Type B pancreatic cell (in vitro differentiated cells): ENCODE measurements at places on chromosomes 12 and 14. TPM values are rescaled to one million over a fixed set of nuclear protein-coding genes. Genes with fewer than 3 reads are reported as not detected.

PIWIL1 gene
- not detected in 2 replicates for total RNA-seq

HSPA2 gene
- 1.5 and 1.9 TPM in 2 replicates for total RNA-seq

KRT75 gene
- not detected in 2 replicates for total RNA-seq

ALX1 gene
- total RNA-seq = 2.4 and 7.0 TPM in 2 replicates

STXBP6 gene
- total RNA-seq = 17.0 and 51.2 TPM in 2 replicates

CFAP251 gene
- 2.6 and 3.3 TPM in 2 replicates for total RNA-seq

DNAH10 gene
- 0.29 and 0.56 TPM in 2 replicates for total RNA-seq

SLC16A7 gene
- 11.5 and 12.9 TPM in 2 replicates for total RNA-seq
